ENCODE measurements at places on chromosomes 1 and 21.

DNA sequence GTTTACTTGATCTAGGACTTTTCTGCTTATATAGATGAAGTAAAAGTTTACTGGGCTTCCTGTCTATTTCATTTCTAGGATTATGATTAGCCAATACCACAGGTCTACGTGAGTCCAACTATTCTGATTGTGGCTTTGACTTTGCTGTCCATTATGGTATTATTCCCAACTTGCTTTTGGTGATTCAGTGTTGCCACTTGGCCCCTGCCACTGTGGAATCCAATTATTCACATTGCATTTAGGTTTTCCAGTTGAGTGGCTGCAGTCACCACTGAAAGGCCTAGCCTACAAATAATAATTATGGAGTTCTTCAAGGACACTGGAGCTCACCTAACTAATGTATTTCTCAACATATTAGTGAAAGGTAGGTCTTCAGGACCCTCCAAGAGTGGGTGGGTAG, 574.3 kb upstream of the USP24 start:
- no peak for DNase-seq

DNA sequence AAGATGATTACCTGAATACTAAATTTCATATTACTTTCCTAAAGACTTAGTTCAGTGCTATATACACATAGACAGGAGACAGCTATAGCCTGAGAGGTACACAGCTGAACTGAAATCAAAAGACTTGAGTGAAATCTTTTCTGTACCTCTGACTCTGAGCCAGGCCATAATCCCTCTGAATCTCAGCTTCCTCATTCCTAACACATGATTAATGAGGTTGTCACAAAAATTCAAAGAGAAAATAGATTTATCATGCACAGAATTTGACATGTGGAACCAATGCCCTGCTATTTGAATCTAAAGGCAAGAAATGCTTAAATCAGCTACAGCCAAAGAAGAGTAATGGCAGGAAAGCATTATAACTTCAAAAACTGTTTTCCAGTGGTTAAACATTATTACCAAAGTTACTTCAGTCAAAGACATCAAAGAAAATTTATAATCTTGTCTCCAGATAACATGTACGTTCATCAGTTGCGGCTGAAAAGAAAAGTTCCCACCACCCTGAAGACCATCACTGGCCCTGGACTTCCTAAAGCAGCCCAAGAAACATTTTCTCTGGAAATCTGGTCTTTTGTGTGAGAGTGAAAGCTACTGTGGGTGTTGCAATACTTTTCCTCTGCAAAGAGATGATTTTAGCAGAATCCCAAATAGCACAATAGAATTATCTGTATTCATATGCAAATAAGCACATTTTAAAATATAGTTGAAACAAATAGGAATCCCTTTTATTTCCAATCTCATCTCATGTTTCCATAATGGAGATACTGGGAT, 13.8 kb upstream of the ATP1A1 start:
- DNase-seq, result no peak

DNA sequence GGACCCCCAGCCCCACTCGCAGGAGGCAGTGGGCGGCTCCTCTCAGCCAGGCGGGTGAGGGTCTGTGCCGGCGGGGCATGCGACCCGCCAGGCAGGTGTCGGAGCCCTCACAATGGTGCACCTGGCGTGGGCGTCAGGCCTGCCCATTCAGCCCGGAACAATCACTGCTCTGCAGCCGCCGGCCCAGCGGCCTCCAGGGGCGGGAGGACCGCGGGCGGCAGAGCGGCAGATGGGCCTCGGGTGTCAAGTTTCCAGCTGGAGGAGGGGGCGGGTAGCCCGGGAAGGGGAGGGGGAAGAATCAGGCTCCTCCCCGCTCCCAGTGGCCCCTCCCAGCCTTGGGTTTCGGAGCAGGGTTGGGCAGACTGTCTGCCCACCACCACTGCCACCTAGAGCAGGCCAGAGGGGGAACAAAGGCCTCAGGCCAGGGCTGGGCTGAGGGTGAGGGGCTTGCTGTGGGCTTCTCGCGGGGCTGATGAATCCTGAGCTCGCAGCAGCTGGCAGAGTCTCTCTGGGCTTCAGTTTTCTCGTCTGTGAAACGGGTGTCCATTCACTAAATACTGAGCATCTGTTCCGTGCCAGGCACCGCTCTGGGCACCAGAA, 39.5 kb upstream of the CASZ1 start:
- DNase-seq, result no peak

DNA sequence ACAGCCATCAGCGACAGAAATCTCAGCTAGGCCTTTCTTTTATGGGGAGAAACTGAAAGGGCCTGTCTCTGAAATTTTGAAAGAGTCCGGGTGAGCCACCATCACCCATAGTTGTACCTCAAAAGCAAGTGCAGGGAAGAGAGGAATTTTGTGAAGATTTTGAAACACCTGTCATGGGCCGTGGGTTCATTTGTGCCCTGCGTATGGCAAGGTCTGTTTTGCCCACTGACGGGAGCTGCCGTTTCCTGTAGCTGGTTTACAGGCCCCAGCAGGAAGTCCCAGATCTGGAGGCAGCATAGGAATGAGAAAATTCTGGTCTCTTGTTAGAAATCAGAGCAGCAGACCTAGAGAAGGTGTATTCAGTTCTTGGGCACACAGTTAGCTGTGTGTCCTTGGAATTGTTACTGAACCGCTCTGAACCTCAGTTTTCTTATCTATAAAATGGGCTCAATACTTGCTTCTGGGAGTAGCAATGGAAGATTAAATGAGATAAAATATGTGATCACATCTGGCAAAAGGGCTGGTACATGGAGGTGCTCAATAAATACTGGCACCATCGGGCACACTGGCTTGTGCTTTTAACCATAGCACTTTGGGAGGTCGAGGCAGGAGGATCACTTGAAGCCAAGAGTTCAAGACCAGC, 52.5 kb downstream of the MAN1C1 start:
- peak; percentile 58 for DNase-seq

DNA sequence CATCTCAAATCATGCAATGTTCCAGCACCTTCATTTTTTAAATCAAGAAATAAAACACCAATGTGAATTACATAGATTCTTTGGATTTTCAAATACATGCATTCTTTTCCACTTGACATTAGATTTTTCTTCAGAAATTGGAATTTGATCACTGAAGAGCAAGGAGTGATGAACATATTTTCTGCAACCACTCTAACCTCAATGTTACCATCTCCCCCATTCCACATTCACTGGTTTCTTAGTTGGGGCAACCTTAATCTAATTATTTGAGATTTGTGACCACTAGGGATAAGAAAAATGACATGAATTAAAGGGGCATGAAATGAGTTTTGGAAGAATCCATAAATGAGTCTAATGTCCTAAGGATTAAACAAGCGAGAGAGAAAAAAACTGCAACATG, 168.7 kb upstream of the NR5A2 start:
- no peak for DNase-seq

DNA sequence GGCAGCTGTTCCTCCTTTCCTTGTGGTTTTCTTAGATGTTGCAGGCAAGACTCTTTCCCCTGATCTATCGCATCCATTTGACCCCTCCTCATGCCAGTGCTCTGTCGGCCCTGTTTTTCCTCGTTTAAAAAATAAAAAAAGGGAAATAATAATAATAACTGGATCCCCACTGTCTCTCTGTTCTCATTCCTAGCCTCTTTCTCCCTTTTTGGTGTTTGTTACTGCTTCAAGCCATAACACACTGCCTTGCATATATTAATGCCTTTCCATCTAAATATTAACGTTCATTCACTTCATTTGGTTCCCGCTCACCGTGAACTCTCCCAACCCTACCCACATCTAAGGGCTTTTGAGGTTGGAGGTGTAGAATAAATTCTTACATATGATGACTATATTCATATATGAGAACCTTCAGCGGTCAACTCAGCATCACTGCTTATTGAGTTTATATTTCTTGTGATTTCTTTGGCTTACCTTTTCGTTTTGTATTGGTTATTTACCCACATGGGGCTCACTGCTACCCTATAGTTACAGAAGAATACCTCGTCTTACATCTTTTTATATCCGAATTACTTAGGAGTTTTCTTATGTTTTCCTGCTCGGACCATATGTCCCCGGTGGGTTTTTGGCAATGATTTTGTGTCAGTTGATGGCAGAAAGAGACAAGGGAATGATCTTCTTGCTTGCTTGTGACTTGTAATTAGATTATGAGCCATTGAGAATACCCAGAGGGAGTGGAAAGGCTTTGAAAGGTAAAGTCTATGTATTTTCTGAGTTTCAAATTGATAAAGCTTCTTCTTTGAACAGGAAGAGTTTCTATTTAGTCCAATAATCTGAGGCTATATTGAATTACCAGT, 805 bp downstream of the ATG4C start:
- no peak for DNase-seq

GRCh38 chr1:66160719-66161118, 368.0 kb downstream of the PDE4B start:
- no peak for DNase-seq

DNA sequence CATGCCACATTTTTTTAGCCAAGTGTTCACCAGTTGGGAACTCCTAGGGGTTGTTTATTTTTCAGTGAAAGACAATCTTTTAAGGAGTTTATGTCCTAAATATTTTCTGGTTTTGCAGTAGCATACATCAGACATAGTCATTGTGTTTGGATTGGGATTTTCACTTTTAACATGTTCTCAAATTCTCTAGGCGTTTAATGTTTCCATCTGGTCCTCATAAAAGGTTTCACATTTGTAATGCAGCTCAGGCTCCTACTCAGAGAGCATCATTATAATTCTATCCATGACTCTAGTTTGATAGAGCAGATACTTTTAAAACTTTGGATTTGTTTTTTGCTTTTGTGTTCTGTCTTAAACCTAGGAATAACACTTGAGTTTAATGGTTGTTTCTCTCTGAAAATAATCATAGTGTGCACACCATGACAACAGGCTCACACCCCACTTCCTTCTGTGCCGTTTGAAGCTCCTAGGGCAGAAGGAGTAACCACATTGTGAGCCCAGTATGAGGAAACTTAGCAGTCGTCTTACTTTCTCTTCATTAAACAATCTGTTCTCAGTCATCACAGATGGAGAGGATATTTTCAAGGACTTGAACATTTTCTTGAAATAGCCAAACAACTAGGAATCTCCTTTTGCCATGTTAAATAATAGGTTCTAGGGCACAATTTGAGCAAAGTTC, 219.6 kb downstream of the PDE4B start:
- DNase-seq, result no peak

DNA sequence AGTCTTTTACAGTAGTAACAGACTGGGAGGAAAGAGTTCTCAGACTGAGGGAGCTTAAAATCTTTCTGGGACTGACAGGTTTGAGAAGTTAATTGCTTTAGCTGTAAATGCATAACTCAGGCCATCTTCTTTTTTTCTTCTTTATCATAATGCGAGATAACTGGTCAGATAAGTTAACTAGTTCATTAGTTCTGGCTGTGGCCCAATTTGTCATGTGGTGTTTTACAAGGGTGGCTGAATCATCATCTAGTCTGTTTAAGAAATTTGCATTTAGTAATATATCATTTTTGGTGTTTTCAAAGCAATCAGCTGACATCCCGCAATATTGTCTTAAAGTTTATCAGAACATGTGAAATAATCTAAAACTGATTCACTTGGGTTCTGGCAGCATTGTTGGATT, 14.0 kb downstream of the HSD3B2 start:
- no peak for DNase-seq

- DNase-seq, result no peak
Observed at GRCh38 chr1:232589812-232590743, 39.9 kb downstream of the SIPA1L2 start.

DNA sequence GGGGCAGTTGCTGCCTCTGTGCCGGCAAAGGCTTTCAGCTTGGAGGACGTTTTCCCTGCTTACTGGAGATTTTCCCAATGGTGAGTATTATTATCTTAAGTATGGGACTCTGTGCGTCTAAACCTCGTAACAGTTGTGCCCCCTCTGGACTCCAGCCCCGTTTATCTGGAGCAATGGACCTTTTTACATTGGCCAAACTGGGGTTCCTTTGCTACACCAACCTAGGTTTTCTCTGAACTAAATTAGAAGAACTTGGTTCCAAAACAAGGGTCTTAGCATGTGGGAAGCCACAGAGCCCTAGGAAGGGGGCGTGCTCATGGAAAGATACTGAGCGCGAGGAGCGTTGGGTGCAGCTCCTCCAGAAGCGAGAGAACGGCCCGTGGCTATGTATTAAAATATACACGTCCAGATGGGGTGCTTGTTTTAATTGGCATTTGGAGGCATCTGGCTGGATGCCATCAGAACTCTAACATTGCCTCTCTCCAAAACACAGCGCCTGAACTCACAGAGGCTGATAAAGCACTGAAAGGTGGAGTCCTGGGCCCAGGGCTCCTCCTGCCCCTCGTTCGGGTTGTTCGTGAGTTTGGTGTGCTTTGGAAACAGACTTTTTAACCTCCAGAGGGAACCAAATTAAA, 28.4 kb downstream of the POFUT2 start:
- DNase-seq, result no peak

- peak; percentile 50 for DNase-seq
Observed at GRCh38 chr1:151529211-151529702, 10.9 kb upstream of the TUFT1 start.

GRCh38 chr1:156045076-156045475, 8.5 kb downstream of the UBQLN4 start:
- no peak for DNase-seq

DNA sequence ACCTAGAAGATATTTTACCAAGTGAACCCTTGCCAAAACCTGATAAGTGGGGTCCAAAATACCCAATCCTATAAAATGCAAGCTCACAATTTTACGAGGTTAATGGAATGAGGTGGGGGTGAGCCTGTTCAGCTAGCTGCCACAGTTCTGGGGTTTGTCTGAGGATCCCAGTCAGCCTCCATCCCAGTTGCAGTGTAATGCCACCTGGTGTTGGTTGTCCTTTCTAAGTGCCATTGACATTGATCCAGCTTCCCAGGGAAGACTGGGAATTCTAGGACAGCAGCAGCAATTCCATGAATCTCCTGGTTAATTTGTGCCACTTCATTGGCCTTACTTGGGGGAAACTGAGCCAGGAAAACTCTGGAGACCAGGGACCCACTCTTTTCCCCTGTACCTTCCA, 298.3 kb downstream of the RWDD3 start:
- no peak for DNase-seq

- no peak for DNase-seq
Observed at GRCh38 chr1:189211742-189212141, 1265.9 kb downstream of the BRINP3 start.

DNA sequence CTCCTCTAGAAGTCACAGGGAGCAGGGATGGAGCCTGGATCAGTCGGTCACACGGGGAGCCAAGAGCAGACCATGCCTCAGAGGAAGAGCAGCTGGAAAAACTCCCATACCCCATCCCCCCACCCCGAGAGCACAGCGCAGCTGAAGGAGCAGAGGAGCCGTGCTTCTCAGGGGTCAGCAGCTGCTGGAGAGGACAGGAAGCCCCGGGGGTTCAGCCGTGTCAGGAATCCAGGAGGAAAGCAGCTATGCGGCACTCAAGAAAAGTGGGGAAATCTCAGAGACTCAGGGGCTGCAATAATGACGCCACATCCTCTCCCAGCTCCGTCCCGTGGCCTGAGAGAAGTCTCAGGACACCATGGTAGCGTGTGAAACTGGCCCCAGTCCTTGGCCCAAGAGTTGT, 102.3 kb downstream of the NPHP4 start:
- DNase-seq, result no peak

- DNase-seq, result no peak
Observed at GRCh38 chr1:159121526-159121925, 45.0 kb upstream of the AIM2 start.
